ENCODE measurements at places on chromosomes 4 and X. TPM values are rescaled to one million over a fixed set of nuclear protein-coding genes. Genes with fewer than 3 reads are reported as not detected.

DNA sequence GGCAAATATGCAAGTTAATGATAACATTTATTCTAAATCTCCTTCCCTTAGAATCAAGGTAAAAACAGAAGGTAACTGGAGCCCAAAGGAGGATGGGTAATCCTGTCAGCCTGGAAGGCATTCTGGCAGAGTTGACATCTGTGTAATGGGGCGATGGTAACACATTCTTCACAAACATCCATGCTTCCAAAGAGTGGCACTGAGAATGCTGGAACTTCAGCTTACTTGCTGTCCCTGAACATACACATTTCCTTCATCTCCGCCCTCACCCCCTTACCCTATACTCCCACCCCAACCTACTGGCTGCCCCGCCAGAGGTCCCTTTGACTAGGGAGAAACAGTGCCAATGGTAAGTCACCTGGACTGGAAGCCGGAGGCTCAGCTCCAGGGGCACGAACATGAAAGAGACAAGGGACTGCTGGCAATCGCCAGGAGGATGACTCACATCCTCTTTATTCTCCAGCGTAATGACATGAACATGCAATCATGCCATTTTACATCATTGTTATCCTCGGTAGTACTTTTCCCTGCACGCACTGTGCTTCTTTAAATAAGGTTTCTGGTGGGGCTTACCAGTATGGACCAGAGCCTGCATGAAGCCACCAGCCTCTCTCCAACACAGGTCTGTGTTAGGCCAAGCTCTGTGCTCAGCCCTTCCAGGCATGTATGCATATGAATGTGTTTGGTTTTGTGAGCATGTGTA lies 694.2 kb upstream of the TENM3 start:
- H3K27me3 ChIP-seq, result peaks cover 2% of the 10 kb centered on the region
- peak overlapping the region; percentile 12 for H3K4me3 ChIP-seq

- no peak overlapping the region for H3K4me3 ChIP-seq
- no peak for DNase-seq
- H3K27me3 ChIP-seq, result peaks cover 3% of the 10 kb centered on the region
These were observed 70.3 kb downstream of the PHOX2B start for GRCh38 chr4:41678086-41678816.

- H3K4me1 ChIP-seq, result peaks cover 16% of the 10 kb centered on the region
- no peak overlapping the region for H3K4me3 ChIP-seq
- DNase-seq, result peak; percentile 89
- no peaks in the 10 kb centered on the region for H3K27me3 ChIP-seq
- no peaks in the 10 kb centered on the region for H3K36me3 ChIP-seq
These were observed 53.0 kb upstream of the DAPP1 start for GRCh38 chr4:99763635-99764101.

DNA sequence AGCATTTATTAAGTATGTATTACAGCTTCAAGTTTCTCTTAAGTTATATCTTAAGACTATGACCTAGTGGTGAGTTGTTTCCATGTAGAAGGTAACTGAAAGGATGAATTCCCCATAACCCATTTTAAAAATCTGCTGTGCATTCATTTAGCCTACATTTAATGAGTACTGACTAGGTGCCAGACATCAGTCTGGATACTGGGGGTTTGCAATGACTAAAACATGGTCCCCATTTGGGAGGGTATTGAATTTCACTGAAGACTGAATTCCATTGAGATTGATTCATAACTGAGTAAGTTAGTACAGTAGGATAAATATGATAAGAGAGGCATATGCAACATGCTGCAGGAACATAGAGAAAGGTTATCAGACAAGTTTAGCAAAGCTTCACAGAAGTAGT lies 241.5 kb downstream of the FRAS1 start:
- DNase-seq, result peak; percentile 43
- peaks cover 63% of the 10 kb centered on the region for H3K4me1 ChIP-seq
- H3K4me3 ChIP-seq, result peak overlapping the region; percentile 39
- H3K27me3 ChIP-seq, result no peaks in the 10 kb centered on the region

- H3K4me3 ChIP-seq, result no peak overlapping the region
These were observed 109.3 kb upstream of the KLHL13 start for GRCh38 chrX:118225711-118226428.

Gene BEX1
- total RNA-seq, result not detected

Gene CNKSR2
- not detected for total RNA-seq
